Bone marrow (tissue), 2 donors: ENCODE measurements at places on chromosomes 12 and 14.

DNA sequence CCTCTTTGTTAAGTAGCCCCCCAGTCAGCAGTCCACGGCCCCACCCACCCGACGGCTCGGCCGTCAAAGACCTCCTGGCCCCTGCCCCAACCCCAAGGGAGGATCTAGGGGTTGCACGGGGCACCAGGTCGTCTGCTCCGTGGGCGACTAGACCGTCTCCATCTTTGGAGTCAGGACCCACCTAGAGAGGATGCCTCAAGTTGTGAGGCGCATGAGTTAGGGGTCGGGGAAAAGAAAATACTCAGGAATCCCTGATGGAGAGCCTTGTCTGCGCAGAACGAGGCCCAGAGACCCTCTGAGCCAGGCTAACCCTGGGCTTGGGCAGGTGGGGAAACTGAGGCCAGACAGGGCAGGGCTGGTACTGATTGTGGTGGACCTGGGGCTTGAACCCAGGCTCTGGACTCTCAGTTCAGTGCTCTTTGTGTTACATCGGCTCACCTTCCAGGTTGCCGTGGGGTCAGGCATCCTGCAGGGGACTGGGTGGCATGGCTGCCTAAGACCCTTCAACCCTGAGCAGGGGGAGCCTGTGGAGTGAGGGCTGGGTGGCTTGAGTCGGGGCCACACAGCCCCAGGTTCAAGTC lies 839 bp downstream of the OTUB2 start:
- no peak for DNase-seq

DNA sequence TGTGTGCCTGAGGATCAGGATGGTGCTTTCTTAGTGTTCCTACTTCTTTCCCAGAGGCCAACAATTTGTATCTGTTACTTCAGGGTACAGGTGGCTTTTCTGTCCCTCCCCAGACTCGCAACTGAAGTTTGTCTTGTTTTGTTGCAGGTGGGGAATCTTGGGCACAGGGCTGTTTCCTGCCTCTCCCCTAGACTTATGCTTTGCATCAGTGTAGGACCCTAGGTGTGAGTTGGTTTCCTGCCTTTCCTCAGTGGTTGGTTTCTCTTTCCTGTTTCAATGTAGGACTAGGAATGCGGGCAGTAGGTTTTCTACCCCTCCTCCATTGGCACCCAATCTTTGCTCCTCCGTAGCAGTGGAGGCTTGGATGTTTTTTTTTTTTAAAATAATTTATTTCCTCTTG lies 87.0 kb downstream of the TRMT5 start:
- no peak for DNase-seq

- DNase-seq = no peak
These were observed 28.4 kb upstream of the FAM181A start for GRCh38 chr14:93898731-93899130.

GRCh38 chr12:16833376-16834015 lies 227.5 kb upstream of the LMO3 start:
- no peak for DNase-seq

DNA sequence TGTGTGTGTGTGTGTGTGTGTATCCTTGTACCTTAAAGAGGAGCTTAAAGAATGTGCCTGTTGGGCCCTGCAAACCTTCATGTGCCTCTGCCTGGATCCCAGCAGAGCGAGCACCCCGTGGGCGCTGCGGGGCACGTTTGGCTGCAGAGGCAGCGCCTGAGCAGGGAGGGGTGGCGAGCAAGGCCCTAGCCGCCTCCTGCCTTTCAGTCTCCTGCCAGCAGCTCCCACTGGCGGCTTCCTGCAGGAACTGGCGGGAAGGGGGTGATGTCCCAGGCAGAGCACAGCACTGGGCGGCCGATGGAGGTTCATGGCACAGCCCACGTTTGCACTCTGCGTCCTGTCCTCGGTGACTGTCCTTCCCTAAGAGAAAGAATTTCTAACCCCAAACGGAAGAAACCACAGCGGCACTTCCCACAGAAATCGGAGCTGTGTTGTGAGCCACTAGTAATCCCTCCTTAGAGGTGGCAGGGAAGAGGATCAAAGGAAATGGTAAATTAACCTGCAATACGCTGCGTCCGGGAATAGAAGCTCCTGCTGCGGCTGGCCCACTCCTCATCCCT lies 19.8 kb downstream of the ZBTB42 start:
- no peak for DNase-seq

DNA sequence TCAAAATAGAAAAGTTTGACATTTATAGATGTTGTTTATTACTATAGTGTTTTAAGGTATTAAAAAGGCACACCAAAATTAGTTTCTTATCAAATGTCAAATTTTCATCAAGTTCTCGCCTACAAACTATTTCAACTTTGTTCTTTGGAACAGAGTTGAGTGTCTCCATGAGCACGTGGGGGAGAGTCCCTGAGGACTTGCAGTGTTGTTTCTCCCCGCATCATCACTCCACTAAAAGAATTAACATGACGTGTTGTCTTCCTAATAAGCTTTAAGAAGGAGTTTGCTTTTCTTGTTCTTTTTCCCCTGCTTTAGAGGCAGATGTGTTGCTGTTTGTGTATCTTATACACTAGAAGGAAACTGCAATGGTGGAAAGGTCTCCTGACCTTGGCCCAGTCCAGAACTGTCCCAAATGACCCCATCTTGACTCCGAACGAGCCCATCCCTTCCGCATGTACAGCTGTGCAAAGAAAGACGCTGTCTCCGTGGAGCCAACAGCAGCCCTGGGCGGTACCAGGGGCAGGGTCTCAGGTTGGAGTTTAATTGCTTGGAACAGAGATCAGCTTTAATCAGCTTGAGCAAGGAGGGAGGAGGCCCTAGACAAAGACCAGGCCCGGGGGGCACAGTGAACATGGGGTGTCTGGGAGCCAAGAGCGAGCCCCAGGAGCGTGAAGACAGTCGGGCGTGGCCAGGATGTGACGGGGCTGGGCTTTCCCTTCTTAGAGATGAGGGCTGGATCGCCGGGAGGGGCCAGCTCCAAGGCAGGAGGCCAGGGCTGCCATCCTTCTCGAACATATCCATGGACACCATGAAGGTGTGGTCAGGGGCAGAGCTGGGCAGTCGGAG lies 215.4 kb upstream of the RTL1 start:
- DNase-seq = no peak

GRCh38 chr12:47832263-47832933 lies 12.7 kb upstream of the HDAC7 start:
- no peak for DNase-seq
